Stimulated activated CD8-positive, alpha-beta memory T cell treated with anti-CD3 and anti-CD28 coated beads, Interleukin-4, amount 100 ng/mL, for 1 hour (primary cell): ENCODE measurements at places on chromosomes 1 and 21.

DNA sequence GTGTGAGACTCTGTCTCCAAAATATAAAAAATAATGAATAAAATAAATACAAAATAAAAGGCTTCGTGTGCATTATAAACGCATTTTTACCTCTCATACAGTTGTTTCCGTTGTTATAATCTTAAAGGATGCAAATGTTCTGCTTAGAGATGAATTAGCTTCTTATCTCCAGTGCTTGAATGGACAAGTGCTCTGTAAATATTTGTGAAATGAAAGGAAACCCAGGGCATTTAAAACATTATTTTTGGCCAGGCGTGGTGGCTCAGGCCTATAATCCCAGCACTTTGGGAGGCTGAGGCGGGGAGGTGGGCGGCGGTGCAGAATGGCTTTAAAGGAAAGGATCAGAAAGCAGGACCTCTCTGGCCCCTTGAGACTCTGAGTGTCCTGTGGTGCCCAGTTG, 94.5 kb downstream of the HUNK start:
- DNase-seq = no peak

DNA sequence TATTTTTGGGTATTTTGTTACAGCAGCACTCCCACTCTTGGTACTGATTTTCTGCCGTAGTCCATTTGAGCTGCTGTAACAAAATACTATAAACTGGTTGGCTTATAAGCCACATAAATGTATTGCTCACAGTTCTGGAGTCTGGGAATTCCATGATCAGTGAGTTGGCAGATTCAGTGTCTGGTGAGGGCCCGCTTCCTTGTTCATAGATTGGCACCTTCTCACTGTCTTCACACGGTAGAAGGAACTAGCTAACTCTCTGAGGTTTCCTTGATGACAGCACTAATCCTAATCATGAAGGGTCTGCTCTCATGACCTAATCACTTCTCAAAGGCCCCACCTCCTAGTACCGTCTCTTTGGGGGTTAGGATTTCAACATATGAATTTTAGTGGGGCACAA, 85.2 kb downstream of the HHAT start:
- DNase-seq = no peak

GRCh38 chr1:111615870-111616715, 3.5 kb upstream of the RAP1A start:
- no peak for DNase-seq

GRCh38 chr21:38793926-38794713, 11.6 kb upstream of the ETS2 start:
- no peak for DNase-seq

DNA sequence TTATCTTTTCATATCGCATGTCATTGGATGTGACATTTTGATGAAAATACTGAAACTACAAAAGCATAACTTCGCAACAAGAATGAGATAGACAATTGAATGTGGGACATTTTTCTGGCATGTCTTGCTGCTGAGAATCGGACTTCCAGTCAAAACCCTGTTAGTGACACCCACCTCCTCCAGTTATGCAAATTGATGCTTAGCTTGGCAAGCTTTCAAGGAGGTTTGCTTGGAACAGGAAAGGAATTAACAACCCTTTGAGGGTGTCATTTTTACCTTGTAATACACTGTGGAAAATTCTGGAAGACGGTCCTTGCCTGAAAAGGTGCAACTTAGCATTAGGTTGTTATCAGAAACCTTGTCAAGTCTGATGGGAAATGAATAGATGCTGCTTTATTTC, 38.8 kb upstream of the FAM3B start:
- DNase-seq = no peak

DNA sequence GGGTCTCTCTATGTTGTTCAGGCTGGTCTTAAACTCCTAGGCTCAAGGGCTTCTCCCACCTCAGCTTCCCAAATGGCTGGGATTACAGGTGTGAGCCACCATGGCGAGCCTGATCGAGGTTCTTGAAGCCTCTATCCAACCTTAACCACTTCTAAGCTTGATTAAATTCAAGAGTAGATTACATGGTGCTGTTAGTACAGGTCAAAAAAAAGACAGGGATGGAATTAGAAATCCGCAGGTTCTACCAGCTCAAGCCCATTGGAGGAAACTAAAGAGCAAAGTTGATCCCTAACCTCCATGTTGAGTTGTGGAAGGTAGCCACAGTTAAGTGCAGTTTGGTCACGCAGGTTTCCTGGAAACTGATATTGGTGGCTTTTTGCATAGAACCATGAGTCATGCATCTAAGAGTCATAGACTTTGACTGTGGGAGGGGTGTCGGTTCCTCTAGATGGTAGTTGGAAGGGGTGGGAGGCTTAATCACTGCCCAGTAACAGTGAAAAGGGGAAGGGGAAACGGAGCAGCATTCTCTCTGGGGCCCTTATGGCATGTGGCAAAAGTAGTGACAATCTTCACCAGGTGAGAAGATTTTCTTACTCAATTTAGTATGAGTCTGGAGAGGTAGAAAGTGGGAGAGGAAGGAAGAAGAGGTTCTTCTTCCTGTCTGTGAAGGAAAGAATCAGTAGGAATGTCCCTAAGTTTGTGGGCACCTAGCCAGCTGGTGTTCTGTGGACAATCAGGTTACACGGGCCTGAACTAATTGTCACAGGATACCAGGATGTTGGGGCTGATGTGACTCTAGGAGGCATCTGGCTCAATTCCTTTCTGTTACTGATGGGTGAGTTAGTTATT, 7.0 kb downstream of the CD53 start:
- no peak for DNase-seq

DNA sequence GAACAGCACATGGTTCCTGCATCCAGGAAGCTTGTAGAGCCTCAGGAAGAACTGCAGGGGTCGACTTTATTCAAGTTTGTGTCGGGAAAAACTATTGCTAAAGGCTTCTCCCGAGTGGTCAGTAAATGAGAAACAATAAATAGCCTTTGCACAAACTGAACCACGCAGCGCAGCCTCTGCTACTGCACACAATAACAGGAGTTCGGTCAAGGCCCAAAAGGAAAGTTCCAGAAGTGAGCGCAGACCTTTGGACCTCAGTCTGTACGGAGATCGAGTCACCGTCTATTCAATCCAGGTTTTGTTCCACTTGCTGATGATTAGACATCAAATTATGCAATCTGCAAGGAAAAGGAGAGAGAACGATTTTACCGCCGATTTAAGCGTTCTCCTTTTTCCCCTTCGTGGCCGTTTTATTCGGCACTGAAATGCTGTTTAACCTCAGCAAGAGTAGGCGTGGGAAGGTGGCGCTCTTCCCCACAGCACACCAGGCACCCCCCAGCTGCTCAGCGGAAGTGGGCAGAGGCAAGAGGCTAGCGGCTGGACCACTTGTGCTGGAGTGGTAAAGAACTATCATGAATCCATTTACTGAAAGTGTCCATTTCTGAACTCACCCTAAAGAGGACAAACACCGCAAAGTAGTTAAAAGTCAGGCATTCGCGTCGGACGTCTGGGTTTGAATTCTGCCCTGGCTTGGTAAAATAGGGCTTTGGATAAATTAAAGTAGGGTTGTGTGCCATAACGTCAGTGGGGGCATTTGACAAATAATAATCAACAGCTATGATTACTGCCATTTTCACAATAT, 6.1 kb upstream of the LHX8 start:
- DNase-seq = no peak

- no peak for DNase-seq
These were observed at the start of gene EPHA2 for GRCh38 chr1:16155537-16156410. Gene EPHA2 (minus strand): TSS chr1:16156069. CDS start chr1:16155932, 137 bp downstream.

- no peak for DNase-seq
These were observed 2.2 kb downstream of the LAD1 start for GRCh38 chr1:201396861-201397464.

DNA sequence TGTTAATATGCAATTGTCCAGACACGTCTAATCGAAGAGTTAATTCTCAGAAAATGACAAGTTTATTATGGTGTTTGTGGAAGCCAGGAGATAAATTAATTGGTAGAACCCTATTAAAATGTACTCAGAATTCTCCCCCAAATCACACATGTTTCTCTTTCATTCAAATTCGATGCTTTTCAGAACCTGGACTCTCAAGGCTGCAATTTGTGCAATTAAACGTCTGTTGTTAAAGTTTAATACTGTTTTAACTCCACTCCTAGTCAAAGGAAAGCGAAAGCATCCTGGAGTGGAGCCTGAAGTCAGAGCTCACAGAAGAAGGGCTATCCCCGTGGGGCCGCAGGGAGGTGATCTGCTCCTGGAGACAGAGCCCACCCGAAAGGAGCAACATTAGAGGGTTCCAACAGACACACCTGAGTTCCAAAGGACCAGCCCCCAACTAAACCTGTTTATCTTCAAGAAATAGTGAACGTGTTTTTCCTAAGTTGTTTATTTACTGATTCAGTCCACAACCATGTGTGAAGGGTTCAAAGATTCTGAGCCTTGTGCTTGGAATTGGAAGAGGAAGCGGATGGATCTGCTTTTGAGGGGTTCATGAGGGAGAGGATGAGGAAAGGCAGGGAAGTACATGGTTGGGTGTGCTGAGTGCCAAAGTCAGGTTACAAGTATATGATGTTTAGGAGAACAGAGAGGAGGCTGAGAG, 68.0 kb upstream of the AKT3 start:
- no peak for DNase-seq

DNA sequence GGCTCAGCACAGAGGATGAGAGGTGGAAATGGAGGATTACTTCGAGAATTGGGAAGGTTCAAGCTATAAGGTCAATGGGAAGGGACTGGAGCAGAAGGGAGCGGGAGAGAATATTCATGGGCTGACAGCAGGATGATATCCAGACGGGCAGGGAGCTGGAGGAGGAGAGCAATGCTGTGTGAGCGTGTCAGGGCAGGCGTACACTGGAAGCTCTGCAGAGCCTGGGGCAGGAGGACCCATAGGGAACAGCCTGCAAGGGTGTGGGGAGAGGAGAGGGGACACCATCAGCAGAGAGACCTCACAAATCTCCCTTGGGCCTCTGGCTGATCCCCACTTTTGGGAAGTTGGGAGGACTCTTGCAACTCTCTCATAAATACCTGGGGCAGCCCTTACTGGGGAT, 13.7 kb downstream of the CSF1 start:
- no peak for DNase-seq

GRCh38 chr1:57553666-57554065, 129.8 kb upstream of the DAB1 start:
- no peak for DNase-seq

DNA sequence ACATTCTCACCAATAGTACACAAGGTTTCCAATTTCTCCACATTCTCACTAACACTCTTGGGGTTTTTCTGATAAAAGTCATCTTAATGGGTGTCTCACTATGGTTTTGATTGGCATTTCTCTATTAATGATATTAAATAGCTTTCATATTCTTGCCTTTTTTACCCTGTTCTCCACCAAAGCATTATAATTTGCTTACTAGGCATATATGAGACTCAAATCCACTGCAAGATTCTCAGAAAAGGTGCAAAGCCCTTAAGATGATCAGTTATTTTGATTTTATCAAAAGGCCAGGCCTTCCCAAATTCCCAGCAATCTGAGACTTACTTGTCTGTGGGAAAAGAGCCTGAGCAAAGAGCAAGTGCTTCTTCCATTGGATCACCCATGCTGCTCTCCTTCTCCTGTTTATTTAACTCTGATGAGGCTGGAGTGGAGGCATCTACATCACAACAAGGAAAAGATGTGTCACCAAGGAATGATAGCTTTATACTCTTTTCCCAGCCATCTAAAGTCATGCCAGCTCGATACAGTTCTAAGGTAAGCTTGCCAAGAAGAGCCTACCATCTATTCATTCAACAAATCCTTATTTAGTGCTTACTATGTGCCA, 24.6 kb downstream of the CLSPN start:
- no peak for DNase-seq

- no peak for DNase-seq
These were observed 488.5 kb upstream of the RUNX1 start for GRCh38 chr21:35537604-35538003.

- DNase-seq = no peak
These were observed 35.1 kb upstream of the LRRC39 start for GRCh38 chr1:100213141-100213540.

DNA sequence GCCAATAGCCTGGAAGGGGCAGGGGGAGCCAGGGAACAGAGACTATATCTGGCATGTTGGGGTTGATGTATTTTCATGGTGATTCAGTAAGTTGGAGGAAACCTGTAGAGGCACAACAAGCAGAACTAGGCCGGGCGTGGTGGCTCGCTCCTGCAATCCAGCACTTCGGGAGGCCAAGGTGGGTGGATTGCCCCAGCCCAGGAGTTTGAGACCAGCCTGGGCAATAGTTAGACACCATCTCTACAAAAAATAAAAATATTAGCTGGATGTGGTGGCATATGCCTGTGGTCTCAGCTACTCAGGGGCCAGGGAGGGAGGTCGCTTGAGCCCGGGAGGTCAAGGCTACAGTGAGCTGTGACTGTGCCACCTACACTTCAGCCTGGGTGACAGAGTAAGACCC, 10.1 kb upstream of the PTCH2 start:
- DNase-seq = no peak

DNA sequence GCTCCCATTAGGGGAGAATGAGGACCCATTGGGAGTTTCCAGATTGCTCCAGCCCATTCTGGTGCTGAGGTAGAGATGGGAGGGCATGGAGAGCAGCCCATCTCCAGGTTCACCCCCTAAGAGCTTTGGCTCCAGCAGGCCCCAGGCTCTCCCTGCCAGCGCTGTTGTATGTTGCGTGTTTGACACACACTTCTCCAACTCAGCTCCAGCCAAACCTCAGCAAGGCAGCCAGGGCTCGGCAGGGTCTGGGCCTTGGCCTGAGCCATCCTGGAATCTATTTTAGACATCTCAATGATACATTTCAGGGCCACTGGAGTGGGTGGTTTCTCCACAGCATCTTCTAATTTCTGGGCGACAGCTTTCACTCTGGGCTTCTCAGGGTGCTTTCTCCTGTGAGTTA, 117.0 kb downstream of the NAV1 start:
- no peak for DNase-seq

DNA sequence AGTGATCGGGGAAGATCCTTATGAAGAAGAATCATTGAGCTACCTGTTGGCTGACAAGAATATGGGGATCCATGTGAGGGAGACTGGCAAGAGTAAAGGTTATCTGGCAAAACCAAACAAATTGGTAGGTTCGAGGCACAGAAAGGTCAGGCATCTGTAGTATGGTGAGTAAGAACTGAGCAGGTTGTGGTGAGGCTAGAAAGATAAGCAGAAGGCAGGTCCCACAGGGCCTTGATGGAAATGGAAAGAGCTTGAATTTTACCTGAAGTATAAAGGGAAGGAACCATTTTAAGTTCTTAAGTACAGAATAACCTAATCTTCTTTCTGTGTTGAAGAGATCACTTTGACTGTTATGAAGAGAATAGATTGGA, 11.1 kb downstream of the PTPRC start:
- DNase-seq = no peak

- DNase-seq = no peak
These were observed 23.9 kb downstream of the GPR161 start for GRCh38 chr1:168112673-168113305.
